GM04504 (cell line): ENCODE measurements at places on chromosomes 5 and 9.

GRCh38 chr9:126463426-126463825 is 136.8 kb downstream of the MVB12B start:
- DNase-seq = no peak

GRCh38 chr9:83491995-83492394 is 46.2 kb downstream of the FRMD3 start:
- no peak for DNase-seq

- no peak for DNase-seq
These were observed 30.5 kb upstream of the EEIG1 start for GRCh38 chr9:128011071-128011817.

GRCh38 chr9:127937056-127937387 is 632 bp downstream of the DPM2 start:
- DNase-seq = no peak

DNA sequence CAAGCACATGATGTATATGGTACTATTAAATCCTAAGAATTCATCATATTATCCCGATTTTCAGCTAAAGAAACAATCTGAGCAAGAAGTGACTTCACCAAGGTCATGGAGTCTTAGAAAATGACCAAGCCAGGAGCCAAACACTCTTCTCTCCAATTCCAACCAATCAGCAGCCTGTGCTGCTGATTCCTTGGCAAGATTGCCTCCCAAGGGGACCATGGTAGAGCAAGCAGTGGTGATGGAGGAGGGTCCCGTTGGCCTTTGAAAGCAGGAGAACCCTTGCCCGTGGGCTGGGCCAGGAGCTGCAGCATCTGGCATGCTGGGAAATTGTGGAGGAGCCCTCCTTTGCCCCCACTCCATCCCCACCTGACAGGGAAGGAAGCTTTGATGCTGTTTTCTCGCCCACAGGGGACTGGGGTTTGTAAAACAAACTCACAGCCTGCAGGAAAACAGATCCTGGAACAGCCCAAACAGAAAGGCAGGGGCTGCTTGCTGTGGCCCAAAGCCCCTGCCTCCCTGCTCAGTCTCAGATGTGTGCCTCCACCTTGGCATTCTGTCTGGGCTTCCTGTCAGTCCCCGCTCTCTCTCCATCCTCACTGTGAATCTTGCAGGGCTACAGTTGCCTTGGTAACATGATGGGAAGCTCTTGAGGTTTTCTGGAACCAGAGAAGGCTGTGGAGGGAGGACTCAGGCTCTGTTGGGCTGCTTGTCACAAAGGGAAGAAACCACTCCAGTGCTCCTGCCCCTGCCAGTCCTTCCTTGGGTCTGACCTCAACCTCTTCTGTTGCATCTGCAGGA is 70.8 kb upstream of the HSPA9 start:
- DNase-seq = no peak

DNA sequence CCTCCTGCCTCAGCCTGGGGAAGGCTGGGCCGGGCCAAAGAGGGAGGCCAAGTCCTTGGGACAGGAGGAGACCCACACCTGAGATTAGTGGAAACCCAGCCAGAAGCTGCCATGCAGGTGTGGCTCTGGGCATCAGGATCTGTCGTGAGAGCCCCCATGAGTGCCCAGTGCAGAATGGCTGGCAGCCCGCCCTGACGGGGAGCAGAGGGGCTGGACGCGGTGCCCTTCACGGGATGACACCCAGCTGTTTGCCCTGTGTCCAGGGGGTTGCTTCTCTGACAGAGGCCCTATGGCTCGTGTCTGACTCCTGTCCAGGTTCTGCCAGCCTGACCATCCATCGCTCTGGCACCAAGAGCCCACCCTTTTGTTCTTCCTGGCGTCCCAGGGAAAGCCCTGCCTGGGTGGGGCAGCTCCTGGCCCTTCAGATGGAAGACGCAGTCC is 8.5 kb downstream of the DIPK1B start:
- no peak for DNase-seq

- no peak for DNase-seq
These were observed 9.4 kb downstream of the WDR5 start for GRCh38 chr9:134145262-134145661.

DNA sequence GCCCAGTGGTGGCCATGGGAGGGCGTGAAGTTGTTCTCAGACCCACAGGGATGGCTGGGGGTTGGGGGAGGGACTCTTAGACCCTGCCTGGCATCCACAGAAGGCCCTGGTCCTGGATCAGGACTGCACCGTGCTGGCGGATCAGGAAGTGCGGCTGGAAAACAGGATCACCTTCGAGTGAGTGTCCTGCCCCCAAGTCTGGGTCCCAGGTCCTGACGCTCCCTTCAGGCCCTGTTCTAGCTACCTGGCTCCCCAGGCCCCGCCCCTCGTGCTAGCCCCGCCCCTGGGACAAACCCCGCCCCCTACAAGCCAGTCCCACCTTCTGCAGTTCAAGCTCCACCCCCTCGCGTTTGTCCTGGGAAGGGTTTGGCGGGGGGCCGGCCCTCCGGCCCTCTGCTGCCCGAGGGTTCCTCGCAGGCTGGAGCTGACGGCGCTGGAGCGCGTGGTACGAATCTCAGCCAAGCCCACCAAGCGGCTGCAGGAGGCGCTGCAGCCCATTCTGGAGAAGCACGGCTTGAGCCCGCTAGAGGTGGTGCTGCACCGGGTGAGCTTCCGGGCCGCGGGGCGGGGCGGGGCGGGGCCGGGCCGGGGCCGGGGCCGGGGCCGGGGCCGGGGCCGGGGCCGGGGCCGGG is 12.9 kb downstream of the RGS14 start:
- DNase-seq = no peak

DNA sequence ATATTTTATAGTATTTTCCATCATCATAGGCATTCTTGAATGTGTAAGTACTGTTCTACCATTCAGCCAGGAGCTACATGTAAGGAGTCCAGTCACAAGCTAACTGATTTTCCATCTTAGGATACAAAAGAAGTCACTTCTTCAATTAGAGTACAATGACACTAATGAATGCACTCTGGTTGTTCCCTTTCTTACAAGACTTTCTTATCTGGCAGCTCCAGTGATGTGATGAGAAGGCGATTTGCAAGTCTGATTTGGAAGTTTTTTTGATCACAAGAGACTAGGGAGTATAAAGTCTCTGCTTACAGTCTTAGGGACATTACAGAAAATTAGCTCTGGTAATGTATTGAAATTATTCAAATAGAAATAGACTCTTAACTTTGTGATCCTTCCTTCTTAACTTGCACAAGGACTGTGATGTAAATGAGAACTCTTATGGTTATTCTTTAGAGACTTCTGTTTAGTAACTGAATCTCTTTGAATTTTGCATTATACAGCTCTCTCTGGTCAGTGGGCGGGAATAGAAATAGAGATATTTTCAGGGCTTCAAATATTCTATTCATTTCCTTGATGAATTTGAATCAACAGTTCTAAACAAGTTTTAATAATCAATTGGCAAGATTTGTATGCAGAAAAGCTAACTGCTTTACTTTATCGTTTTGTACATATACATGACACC is 130.4 kb upstream of the CDH6 start:
- DNase-seq = no peak

DNA sequence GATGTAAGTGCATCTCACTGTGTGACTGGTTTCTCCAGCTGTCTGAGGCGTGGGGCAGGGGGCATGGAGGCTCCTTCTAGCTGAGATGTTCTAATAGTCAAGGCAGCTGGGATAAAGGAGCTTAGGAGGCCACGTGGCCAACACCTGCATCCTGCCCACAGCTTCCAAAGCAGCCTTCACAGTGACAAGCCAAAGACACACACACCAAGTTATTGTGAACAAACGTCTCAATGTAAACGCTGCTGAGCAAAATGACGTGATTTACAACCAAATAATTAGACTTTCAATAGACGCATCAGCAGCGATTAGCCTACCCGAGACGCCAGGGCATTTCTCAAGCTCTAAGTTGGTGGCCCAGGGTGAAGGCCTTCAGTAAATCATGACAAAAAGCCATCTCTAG is 23.2 kb upstream of the SLC25A51 start:
- no peak for DNase-seq

- DNase-seq = no peak
These were observed 27.8 kb upstream of the TNFSF8 start for GRCh38 chr9:114958021-114958843.

DNA sequence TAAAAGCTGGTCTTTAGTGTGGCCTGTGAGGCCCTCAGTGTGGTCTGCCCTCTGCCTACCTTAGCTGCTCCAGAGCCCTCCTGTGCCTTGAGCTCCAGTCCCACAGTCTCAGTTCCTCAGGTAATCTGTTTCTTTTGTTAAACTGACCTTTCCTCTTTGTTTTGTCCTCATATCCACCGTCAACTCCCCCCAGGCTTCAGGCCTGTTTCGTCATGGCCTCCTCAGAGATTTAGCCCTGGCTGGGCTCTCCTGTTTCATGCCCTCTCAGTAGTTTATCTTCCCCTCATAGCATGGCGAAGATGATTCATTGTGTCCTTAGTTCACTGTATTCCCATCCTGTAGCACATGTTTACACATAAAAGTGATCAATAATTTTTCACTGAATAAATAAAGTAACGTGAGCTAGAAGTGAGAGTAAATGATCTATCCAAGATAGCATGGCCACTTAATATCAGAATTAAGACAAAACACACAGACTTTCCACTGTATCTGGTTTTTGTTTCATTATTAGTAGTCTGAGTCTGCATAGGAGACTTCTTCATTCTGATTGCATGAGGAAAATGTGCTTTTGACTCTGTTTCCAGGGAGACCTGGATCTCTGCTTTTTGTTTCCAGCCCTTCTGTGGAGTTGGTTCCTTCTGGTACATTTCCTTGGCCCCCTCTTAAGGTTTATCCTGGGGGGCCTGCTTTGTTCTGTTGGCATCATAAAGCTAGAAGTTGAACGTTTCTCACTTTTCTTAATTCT is 70.5 kb downstream of the SNX24 start:
- no peak for DNase-seq

- no peak for DNase-seq
These were observed 19.5 kb upstream of the RANBP6 start for GRCh38 chr9:6034954-6035353.

GRCh38 chr5:41432481-41433253 is 77.7 kb downstream of the PLCXD3 start:
- DNase-seq = no peak

- DNase-seq = no peak
These were observed 66.4 kb downstream of the DAPK1 start for GRCh38 chr9:87564111-87564510.

GRCh38 chr5:136605638-136606037 is 240.3 kb upstream of the TRPC7 start:
- no peak for DNase-seq
